Calu3 (cell line): ENCODE measurements at places on chromosomes 3 and 15.

DNA sequence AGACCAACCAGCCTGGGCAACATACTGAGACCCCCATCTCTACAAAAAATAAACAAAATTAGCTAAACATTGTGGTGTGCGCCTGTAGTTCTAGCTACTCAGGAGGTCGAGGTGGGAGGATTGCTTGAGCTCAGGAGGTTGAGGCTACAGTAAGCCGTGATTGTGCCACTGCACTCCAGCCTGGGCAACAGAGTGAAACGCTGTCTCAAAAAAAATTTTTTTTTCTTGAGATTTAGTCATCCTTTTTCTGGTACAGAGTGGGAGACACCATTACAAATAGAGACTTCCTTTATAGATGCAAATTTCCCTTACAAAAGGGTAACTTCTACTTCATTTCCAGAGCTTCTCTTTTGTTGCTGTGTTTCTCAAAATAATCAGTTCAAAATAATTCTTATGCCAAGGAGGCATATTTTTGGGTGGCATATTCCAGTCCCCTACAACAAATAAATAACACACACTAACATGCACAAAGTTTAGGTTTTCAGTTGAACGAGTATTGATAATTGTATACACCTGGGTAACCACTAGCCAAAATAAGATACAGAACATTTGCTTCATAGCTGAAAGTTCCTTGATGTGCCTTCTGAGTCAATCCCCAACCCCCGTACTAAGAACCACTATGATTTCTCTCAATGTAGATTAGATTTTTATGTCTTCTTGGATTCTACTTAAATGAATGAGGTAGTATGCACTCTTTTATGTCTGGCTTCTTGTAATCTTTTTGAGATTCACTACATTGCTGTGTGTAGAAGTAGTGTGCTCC, 248.9 kb upstream of the PROK2 start:
- DNase-seq = no peak

- DNase-seq = no peak
Observed at GRCh38 chr3:97957617-97958311, 14.5 kb downstream of the RIOX2 start.

- peak; percentile 89 for DNase-seq
Observed at GRCh38 chr15:40859206-40859851, 14.7 kb downstream of the RHOV start.

DNA sequence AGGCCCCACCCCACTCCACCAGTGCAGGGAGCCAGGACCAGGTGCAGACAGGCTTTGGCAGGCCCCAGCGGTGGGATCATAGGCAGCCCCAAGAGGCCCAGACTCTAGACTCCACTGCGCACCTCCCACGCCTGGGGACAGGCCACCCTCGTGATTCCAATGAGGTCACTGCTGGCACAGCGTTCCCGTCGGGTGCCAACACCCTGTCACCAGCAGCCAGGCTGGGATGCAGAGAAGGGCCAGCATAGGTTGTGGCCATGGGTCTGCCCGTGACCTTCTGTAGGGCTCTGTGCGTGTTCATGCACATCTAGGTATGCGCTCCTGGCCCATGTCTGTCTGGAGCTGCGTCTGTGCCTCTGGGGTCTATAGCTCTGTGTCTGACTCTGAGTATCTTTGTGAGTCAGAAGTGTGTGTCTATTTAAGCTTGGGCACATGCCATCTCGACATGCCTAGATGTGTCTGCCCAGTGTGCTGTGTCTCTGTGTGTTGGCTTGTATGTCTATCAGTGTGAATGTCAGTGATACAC, 13.0 kb downstream of the VIPR1 start:
- no peak for DNase-seq

- DNase-seq = no peak
Observed at GRCh38 chr3:189806171-189806951, 175.2 kb downstream of the TP63 start.

GRCh38 chr3:160661660-160662059, 15.3 kb upstream of the ARL14 start:
- DNase-seq = no peak

GRCh38 chr3:172539273-172539672, 16.0 kb upstream of the TNFSF10 start:
- DNase-seq = no peak

DNA sequence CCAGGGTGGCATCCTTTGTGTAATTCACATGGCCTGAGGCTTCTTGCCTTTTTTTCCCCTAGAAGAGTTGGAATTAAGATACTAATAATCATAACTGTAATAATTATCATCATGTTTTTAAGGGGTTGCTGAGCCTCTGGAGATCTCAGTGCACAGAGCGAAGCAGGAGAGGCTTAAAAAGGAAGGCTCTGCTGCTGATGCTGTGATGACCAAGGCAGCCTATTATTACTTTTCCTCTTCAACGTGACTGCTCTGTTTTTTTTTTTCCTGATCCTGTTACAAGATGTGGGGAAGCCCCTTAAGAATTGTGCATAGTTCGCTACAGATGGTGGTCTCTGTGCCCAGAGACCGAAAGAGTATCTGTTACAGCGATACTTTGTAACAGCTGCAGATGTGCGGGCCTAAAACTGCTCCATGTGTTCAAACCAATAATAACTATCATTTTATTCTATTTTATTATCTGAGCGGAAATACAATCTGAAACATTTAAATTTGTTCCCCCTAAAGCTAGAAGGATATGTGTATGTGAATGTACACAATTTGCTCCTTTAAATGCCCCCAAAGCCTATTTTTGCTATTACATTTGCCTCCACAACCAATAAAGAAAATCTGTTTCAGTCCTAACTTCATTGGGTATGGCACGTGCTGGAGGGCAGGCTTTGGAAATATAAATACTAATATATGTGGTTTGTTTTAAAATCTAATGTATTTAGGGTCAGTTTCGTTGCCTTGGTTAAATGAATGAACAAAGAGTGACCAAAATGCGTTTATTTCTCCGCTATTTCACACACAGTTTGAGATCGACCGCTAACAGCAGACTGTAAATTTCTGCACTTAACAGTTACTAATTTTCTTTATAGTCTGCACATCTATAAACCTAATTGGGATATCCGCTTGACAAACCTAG, 4.6 kb downstream of the SHOX2 start:
- no peak for DNase-seq

DNA sequence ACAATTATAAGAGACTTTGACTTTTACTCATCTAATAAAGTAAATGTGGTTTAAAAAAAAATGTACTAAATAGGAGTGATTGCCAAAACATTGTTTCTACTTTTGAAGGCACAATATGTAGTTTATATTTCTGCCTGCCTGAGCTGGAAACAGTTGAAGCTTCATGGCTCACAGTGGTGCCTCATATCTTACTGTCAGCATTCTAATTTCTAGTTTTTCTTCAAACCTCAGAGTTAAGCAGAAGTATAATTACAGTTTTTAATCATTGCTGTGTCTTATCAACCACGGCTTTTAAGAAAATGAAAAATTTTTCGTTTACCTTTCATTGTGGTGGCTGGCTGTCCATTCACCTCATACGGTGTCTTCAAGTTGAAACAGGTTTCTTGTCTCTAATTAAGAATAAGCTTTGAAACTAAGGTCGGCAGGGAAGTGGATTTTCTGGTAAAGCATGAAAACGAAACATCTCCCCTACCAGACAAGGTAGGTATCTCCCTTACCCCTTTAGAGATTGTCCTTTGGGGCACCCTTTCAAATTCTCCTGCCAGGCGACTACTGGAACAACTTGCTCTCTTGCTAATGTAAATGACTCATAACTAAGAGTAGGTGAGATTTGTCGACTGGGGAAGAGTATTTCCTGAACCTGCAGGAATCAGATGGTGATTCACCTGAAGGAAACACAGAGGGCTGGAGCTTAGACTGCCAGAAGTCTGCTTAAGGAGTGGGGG, at the start of gene GPR87:
TSS of gene GPR87 (minus strand) at position 554 of the 725 bp plus-strand sequence. CDS start 16,720 bp downstream, outside the sequence.
- peak; percentile 66 for DNase-seq

GRCh38 chr3:77096966-77097890, 57.3 kb downstream of the ROBO2 start:
- no peak for DNase-seq

DNA sequence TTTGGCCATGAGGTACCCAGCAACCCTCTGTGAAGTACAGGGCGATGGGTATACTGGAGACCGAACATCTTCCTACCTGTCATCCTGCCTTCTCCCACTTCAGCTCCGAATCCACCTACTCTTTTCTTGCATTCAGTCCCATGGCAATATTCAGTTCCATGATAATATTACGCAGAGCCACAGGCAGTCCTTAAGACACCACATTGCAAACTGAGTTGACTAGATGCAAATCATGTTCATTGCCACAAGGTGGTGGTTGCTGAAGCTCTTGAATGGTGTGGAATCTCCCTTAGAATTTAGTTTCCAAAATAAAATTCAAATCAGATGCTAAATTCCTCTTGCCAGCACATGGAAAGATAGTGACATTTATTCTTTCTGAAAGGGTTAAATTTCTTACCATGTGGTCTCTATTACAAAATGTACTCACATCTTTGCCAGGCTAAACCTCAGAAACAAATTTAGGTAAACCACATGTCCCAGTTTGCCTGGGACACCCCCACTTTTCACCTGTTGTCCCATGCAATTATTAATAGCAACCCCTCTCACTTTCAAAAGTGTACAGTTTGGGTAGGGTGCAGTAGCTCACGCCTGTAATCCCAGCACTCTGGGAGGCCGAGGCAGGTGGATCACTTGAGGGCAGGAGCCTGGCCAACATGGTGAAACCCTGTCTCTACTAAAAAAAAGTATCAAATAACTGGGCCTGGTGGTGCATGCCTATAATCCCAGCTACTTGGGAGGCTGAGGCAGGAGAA, 1.7 kb upstream of the NME9 start:
- no peak for DNase-seq

GRCh38 chr3:50297896-50298725, 1.1 kb downstream of the HYAL3 start:
- DNase-seq = no peak

- peak; percentile 47 for DNase-seq
Observed at GRCh38 chr3:160400030-160400701, 716 bp downstream of the SMC4 start.
